ENCODE measurements at places on chromosomes 1 and 21.

GRCh38 chr1:66777831-66778230 is 23.2 kb downstream of the INSL5 start:
- no peak for DNase-seq

- DNase-seq = no peak
These were observed 88.6 kb downstream of the CTH start for GRCh38 chr1:70499695-70500094.

- DNase-seq = no peak
These were observed 39.6 kb upstream of the TRABD2B start for GRCh38 chr1:48036710-48037355.

GRCh38 chr1:167116174-167116573 is 22.3 kb downstream of the STYXL2 start:
- DNase-seq = no peak

- DNase-seq = peak; percentile 73
These were observed 51.9 kb upstream of the LPAR3 start for GRCh38 chr1:84944767-84945486.

GRCh38 chr1:37995751-37996345 is 6.0 kb upstream of the SF3A3 start:
- no peak for DNase-seq

GRCh38 chr1:94607398-94607797 is 65.8 kb upstream of the F3 start:
- DNase-seq = no peak

GRCh38 chr1:180415985-180416633 is 86.3 kb downstream of the ACBD6 start:
- DNase-seq = no peak

DNA sequence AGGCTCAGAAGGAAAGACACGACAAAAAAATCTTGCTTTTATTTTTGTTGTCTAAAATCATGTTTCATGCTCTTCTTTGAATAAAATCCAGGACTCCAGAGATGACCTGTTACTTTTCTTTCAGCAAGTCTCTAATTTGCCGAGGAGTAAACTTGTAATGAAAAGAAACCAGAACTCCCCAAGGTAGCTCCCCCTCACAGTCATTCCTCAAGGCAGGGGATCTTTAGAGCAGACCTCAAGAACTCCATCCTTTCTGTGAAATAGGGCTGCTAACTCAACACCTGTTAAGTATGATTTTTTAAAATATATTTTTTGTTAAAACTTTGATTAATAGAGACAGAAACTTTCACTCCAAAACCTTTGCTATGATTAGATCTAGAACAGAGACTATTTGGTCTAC is 82.7 kb upstream of the ABCD3 start:
- no peak for DNase-seq

GRCh38 chr1:19045898-19046880 is 89.7 kb upstream of the IFFO2 start:
- DNase-seq = no peak

- no peak for DNase-seq
These were observed 6.5 kb downstream of the KCNN3 start for GRCh38 chr1:154863315-154864174.

GRCh38 chr1:63368131-63368530 is 704 bp downstream of the ALG6 start:
- no peak for DNase-seq

DNA sequence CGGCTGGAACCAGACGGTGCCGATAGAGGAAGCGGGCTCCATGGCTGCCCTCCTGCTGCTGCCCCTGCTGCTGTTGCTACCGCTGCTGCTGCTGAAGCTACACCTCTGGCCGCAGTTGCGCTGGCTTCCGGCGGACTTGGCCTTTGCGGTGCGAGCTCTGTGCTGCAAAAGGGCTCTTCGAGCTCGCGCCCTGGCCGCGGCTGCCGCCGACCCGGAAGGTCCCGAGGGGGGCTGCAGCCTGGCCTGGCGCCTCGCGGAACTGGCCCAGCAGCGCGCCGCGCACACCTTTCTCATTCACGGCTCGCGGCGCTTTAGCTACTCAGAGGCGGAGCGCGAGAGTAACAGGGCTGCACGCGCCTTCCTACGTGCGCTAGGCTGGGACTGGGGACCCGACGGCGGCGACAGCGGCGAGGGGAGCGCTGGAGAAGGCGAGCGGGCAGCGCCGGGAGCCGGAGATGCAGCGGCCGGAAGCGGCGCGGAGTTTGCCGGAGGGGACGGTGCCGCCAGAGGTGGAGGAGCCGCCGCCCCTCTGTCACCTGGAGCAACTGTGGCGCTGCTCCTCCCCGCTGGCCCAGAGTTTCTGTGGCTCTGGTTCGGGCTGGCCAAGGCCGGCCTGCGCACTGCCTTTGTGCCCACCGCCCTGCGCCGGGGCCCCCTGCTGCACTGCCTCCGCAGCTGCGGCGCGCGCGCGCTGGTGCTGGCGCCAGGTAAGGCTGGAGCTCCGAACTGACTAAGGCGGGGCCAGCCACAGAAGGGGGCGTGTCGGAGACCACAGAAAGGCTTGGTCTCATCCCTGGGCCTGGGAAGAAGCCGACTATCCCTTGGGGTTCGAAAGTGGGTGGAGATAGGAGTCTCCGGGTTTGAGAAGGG is 486 bp downstream of the SLC27A3 start:
- peak; percentile 95 for DNase-seq

DNA sequence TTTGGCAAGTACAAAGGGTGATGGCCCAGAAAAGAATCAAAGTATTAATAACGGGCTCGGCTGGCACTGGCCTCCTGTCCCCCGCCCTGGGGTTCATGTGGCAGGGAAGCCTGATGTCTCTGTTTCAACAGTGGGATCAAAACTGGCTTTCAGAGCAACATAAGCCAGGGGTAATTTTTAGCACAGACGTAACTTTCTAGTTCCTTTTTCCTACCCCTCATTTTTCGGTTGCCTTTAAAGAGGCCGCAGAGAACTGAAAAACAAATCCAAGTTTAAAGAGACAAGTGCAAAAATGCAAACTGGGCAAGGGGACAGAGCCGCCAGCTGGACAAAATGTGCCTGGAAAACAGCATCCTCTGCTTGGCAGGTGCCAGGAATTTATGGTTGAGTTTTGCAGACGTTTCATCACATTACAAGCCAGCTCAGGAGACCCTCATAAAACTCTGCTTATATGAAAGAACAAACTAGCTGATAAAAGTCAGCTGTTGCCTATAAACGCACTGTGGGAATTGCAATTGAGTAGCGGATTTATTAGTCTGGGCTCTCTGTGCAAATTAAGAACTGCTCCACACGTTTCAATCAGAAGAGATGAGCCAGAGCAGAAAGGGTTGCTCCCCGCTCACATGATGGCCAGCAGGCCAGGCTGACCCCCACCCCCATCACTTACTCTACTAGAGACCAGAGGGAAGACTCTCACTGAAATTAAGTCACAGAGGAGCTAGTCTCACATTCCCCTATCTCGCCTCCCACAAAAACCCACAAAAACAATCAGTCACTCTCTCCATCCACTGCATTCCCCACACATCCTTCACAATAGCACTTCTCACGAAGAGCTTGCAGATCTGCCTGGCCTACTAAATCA is 15.8 kb upstream of the CDCA8 start:
- DNase-seq = no peak

DNA sequence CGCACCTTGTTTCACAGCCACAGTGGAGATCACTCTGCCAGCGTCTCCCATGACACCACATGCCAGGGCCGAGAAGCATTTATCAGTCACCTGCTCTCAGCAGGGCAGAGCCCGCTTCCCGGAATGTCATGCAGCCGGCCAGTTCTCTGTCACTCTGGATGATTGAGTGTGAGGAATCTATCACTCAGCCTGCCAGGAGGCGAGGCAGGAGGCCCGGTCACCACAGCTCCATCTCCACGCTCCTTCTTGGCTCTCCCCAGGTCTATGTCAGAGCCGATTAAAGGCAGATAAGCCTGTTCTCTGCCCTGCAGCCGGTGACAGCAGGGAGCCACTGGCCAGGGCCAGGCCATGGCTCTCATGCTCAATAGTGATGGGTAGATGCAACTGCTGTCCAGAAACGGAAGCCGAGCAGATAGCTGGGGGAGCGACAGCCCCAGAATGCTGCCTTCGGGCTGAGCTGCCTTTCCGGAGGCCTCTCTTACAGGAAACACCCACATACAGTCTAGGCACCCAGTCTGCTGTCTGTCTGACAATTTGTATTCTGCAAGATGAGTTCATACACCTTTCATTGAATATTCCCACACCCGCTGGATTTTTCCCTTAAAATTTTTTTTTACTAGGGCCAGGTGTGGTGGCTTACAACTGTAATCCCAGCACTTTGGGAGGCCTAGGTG is 64.1 kb downstream of the ACTL8 start:
- DNase-seq = no peak

GRCh38 chr1:93346421-93346993 is 800 bp downstream of the DR1 start:
- peak; percentile 9 for DNase-seq

- no peak for DNase-seq
These were observed 1.4 kb downstream of the SPAG17 start for GRCh38 chr1:118183586-118183985.

GRCh38 chr1:204431310-204432184 is 19.9 kb upstream of the PPP1R15B start:
- no peak for DNase-seq

DNA sequence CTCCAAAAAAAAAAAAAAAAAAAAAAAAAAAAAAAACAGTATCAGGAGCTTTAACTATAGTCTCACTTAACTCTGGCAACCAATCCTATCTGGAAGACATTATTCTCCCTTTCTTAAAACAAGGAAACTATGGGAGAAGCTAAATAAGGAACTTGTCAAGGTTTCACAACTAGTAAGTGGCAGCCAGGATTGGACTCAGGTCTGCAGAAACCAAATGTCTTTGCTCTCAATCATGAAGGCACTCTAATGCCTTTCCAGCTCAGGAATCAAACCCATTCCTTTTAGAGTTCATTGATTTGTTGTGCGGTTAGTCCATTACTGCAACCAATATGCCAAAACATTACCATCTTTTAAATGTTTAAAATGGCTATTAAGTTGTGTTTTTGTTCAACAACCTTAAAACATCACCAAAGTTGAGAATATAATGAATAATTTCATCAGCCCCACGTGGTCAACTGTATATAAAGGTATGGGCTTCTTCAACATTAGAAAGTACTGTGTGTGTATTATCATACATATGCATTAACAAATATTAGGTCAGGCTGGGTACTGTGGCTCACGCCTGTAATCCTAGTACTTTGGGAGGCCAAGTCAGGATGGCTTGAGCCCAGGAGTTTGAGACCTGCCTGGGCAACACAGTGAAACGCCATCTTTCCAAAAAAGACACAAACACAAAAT is 1.5 kb downstream of the EPRS1 start:
- no peak for DNase-seq

DNA sequence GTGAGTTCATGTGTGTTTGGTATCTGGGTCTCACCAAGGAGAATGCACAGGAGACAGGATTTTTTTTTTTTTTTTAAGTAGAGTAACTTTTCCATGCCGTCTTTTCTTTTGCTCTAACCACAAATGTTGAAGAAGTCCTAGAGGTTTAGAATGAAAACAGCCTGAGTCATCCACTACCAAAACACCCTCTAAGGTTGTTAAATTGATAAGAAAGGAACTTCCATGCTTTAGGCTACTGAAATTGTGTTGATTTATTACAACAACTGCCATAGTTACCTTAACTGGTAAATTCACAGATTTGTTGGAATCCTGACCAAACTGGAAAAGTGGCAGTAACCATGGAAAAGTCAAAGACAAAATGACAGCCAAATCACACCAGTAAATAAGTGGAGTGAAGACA is 375.6 kb downstream of the AMY1C start:
- DNase-seq = no peak

- DNase-seq = no peak
These were observed 11.8 kb upstream of the CSF1 start for GRCh38 chr1:109898842-109899241.

DNA sequence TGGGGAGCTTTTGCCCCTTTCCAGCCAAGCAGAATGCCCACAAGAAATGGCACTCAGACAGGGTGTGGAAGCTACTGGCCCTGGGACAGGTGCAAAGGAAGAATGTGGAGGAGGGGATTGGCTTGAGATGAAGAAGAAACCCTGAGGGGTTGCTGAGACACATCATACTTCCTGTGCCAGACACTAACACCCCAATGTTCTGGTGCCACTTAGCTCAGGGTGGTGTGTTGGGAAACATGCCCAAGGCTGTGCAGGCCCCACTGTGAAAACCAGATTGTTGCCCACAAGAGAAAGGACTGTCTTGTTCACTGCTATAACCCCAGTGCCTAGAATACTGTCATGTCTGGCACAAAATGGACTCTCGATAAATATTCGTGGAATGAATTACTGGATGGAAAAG is 9.9 kb upstream of the PAQR6 start:
- DNase-seq = no peak

DNA sequence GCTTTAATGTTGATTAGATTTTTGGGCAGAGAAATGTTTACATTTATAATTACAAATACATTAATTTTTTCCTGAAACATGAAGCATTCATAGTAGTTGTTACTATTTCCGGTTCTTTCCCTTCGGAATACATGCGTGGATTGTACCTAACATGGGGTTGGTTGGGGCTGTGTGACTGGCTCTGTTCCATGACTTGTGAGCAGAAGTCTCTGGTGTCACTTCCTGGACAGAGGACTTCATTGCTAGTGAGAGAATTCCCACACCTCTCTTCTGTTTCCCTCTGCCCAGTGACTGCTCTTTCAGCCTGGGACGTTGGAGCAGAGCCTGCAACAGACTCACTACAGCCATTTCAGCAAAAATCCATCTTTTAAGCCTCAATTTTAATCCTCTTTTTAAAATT is 231.4 kb downstream of the GRIK1 start:
- no peak for DNase-seq

- no peak for DNase-seq
These were observed 121.2 kb downstream of the UBR4 start for GRCh38 chr1:19088717-19089442.

- no peak for DNase-seq
These were observed 29.4 kb upstream of the POU3F1 start for GRCh38 chr1:38076038-38076437.

DNA sequence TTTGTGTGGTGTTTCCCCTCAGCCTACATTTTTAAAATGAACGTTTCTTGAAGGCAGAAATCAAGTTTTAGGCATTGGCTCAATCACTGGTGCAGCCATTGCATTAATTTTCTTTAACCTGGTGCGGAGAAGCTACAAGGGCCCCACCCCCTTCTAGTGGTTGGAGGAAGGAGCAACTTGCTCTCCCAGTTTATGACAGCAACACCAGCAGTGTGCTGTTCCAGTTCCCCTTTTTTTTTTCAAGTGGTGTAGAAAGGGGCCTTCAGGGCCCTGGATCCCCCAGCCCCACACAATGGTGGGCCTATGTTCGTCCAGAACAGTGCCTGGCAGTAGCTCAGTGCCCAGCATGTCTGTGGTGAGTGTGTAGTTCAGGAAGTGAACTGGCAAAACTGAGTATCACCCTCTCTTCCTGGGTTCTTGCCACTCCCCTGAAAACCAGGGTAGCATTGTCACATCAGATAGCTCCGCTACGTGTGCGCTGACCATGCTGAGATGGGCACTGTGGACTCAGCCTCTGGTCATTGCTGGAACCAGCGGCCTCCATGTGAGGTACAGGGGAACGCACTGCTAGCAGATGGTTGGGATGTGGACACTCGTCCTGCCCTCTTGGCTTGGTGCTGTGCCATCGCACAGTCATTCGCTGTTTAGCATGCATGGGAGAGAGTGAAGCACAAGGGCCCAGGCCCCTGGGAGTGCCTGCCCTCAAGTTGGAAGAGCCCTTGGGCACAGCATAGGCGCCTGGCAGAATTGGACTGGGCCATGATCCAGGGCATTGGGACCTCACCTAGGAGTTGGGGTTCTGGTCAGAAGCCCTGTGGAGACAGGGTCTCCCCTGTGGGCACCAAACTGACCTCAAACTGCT is 7.2 kb downstream of the ARF1 start:
- no peak for DNase-seq

GRCh38 chr21:27154451-27155129 is 187.7 kb upstream of the ADAMTS5 start:
- no peak for DNase-seq

- no peak for DNase-seq
These were observed 94.0 kb downstream of the PCP4 start for GRCh38 chr21:39961251-39961650.
